Right cardiac atrium (tissue), 5 donors: ENCODE measurements at places on chromosomes 5 and 9. TPM values are rescaled to one million over a fixed set of nuclear protein-coding genes. Genes with fewer than 3 reads are reported as not detected.

FOXD1 gene
- not detected for total RNA-seq

TUSC1 gene
- 13.1 TPM for total RNA-seq

LCN15 gene
- 1.3 TPM for total RNA-seq

LMX1B gene
- total RNA-seq: 1.7 TPM

SAPCD2 gene
- total RNA-seq: 0.63 TPM

KCNIP1 gene
- total RNA-seq: not detected

CARD9 gene
- total RNA-seq: 0.78 TPM

DNA sequence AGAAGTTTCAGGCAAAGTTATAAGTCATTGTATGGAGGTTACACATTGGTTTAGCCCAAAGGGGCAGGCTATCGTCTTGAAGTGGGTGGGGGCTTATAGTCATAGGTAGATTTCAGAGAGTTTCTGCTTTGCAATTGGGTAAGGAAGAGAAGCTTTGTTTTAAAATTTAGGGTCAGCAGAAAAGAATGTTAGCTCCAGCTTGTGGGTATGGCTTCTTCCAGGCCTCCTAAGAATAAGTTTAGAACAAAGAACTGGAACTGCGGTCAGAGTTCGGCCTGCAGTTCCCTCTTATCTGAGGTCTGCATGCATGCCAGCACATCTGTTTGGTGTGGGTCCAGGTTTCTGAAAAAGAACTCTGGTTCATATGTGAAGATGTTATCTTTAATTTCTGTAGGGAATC is 96.1 kb downstream of the CYFIP2 start:
- no peak for DNase-seq

DNA sequence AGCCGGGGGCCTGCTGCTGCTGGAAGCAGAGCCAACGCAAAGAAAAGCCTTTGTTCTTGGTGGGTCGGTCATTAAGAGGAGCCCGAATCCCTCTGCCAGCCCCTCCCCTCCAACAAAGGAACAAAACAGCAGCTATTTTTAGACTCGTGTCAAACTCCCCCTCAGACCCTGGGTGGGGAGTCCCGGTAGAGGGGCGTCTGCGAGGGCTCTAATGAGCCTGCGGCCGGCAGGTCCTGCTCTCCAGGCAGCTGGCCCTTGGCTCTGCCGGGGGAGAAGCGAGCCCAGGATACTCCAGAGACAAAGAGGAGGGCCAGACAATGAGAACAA is 114.0 kb downstream of the LHX2 start:
- DNase-seq: no peak

GRCh38 chr5:93735378-93735777 is 6.0 kb downstream of the POU5F2 start:
- DNase-seq: no peak

GRCh38 chr5:94700592-94700991 is 82.1 kb downstream of the SLF1 start:
- no peak for DNase-seq

GRCh38 chr9:133953976-133954709 is 38.0 kb downstream of the VAV2 start:
- peak; percentile 47 for DNase-seq

DNA sequence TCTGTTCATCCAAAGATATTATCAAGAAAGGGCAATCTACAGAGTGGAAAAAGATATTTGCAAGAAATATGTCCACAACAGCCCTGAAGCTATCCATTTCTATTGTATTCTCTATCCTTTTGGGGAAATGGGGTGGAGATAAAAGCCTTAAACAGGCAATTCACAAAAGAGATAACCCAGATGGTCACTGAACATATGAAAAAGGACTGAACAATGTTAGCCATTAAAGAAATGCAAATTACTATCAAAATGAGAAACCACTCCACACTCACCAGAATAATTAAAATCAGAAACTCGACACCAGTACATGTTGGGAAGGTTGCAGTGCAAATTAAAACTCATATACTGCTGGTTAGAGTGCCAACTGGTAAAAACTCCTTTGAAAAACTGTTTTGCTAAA is 955.2 kb upstream of the DMAC1 start:
- DNase-seq: no peak

DNA sequence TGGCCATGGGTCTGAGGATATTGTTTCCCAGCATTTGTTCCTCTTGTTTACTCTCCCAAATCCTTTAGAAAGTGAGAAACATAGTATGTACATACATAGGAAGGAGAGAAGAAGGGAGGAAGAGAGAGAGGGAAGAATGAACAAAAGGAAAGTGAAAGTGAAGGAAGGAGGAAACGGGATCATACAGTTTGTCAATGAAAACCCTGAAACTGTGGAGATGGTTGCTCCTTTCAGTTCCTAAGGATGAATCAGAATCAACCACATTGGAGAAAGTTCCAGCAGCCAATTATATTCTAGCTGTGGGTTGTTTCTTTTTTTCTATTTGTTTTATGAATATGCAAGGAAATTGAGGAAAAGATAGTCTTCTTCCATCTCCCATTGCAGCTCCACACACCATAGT is 396.5 kb downstream of the MLLT3 start:
- no peak for DNase-seq

- DNase-seq: no peak
Measured at GRCh38 chr5:145072889-145073288, 762.3 kb downstream of the PRELID2 start.

DNA sequence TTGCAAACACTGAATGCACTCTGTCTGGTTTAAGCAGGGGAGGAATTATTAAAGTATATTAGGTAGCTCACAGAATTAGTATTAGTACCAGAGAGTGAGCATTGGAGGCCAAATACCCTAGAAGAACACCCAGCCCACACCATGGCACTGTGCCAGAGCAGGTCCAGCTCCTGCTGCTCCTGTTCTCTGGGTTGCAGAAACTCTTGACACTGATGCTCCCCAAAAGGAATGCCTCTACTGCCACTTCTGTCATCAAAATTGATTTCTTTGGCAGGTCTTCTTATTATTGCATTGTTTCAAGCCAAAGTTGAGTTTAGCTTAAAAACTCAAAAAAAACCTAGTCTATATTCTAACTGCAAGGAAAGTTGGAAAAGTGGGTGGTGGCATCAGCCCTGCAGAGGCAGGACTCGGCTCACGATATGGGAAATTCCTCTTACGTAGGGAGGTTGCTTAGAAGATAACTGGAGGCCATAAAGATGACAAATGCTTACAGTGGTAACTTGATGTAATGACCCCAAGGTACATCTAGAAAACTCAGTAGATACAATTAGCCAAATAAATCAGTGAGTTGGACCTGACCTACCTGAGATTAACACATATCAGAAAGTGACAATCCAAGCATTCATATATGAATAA is 123.4 kb downstream of the CD180 start:
- DNase-seq: peak; percentile 59

DNA sequence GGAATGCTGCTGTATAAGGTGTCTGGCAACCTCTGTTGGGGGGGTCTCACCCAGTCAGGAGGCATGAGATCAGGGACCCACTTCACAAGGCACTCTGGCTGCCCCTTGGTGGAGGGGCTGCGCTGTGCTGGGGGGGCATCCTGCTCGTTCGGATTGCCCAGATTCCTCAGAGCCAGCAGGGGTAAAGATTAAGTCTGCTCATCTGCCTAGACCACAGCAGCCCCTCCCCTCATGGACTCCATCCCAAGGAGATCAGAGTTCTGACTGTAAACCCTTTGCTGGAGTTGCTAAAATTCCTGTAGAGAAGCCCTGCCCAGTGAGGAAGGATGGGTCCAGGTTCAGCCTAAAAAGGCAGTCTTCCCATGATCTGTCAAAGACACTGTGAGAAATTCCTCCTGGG is 262.0 kb upstream of the C9orf72 start:
- no peak for DNase-seq

DNA sequence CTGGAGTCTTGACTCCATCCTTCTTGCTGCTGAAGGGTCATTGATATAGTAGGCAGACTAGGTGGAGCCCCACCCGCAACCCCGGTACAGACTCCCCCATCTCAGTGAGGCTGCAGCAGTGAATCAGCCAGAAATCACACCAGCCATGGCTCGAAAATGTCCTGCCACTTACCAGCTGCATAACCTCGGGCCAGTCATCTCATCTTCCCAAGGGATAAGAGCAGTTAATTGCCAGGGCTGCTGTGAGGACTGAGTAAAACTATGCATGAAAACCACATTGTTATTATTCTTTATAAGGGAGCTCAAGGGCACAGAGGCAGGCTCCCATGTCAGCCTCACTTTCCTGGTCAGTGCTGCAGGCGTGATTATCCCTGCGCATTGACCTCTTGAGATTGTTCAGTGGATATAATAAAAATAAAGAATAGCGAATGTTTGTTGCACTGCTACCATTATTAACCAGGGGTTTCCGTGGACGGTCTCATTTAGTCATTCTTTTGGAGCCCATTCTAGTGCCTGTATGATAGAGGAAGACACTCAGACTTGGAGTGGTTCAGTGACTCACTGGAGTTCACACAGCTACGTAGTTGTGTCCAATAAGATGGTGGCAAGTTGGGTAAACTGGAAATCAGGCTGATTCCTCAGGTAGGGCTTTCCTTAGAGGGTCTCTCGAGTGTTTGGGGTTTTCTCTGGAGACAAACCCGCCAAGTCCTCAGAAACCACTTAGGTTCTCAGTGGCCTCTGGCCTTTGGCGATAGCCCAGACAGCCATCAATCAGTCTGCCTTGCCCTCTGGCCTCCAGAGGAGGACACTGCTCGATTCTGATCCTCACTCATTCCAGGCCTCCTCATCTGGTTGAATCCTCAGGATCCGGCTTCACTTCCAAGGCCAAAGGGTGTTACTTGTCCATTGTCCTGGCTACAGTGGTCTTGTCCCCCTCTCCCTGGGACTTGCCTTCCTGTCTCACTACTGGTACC is 39.9 kb downstream of the COL15A1 start:
- peak; percentile 68 for DNase-seq

DNA sequence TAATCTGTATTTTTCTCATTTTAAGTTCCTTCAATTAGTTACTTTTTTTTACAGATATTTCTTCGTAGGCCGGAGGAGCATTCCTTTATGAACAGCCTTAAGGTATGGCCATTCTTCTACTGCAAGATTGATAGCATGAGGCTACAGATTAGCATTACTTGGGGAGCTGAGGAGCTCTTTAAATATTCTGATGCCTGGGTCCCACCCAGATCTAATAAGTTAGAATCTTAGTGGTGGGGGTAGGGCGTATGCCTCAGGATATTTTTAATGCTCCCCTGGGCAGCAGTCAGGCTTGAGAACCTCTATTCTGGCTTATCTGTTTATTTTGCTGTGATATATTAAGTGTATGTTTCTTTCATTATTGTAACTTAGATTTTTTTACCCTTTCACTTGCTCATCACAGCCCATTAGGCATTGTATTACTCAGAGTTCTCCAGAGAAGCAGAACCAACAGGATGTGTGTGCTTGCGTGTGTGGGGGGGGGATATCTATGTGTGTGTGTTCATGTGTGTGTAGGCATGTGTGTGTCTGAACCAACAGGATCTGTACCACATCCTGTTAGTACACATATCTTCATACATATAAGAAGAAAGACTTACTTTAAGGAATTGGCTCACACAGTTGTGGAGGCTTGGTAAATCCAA is 91.8 kb upstream of the MTAP start:
- DNase-seq: no peak

GRCh38 chr5:136062366-136063274 is 33.8 kb downstream of the TGFBI start:
- no peak for DNase-seq

DNA sequence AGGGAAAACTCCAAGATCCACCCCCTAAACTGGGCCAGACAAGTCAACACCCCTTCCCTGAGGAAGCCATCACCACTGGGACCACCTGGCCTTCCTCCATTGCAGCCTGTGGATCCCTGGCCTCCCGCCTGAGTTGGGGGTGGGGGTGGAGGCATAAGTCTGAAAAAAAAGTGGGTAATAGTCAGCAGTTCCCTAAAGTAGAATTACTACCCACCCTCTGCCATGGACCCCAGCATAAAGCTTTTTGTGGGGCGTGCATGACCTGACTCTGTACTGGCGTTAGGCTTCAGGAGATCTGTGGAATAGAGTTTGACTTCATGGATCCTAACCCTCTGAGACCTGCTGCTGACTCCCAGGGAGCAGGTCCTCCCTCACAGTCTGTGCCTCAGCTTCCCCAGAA is 2.0 kb upstream of the CXXC5 start:
- no peak for DNase-seq

DNA sequence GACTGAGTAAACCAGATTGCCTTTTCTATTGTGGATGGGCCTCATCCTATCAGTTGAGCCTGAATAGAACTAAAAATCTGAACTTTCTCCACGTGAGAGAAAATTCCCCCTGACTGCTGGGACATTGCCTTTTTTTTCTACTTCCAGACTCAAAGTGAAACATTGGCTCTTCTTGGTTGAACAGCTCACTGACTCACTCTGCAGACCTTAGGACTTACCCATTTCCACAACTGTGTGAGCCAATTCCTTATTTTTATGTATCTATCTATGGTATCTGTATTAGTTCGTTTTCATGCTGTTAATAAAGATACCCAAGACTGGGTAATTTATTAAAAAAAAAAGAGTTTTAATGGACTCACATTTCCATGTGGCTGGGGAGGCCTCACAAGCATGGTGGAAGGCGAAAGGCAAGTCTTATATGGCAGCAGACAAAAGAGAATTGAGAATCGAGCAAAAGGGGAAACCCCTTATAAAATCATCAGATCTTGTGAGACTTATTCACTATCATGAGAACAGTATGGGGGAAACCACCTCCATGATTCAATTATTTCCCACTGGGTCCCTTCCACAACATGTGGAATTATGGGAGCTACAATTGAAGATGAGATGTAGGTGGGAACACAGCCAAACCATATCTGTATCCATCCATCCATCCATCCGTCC is 306.7 kb upstream of the SLC24A2 start:
- no peak for DNase-seq

DNA sequence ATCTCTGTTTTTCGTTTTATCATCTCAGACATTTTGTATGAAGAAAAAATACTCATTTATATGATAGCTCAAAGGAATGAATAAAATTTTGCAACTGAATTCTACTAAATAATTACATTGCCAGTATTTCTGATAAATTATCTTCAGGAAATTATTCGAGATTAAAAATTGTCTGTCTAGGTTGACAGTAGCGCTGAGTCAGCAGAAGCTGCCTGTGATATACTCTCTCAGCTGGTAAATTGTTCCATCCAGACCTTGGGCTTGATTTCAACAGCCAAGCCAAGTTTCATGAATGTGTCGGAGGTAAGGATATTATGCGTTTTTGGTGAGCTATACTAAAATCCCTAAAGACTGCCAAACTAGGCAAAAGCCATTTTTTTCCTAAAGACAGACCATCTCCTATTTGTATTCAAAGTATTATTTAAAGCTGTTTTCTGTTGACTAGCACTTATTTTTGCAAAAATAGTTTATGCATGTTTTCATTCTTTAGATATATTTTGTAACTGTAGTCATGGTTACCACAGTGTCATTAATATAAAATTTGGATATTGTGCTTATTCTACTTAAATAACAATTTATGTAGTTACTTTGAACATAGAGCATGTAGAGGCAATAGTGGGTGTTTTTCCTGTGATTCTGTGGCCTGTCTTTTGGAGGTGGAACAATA is 17.4 kb downstream of the LECT2 start:
- DNase-seq: no peak

GRCh38 chr9:137575716-137576411 is 2.9 kb downstream of the DPH7 start:
- no peak for DNase-seq

DNA sequence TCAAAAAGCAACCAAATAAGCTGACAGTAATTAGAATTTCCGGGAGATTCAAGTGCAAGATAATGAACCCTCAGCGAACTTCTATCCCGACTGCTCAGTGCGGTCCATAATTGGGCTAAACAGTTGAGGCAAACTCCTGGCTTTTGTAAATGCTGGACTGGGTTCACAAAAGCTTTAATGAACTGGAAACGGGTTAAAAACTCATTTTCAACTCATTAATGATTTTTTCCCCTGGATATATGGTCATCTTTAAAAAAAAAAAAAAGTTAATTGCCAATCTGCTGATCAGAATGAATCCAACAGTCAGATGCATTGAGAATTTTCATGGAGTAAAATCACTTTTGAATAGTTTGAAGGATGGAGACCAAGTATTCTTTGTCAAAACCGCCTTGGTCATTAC is 79.5 kb upstream of the WWC1 start:
- DNase-seq: no peak
